ENCODE measurements at places on chromosomes 11 and 22.

- H3K27ac ChIP-seq: no peak overlapping the region
- no peak overlapping the region for H3K4me3 ChIP-seq
- H3K4me1 ChIP-seq: no peaks in the 10 kb centered on the region
- peaks cover 14% of the 10 kb centered on the region for H3K27me3 ChIP-seq
Measured at GRCh38 chr22:48105259-48105658, 1342.8 kb downstream of the TBC1D22A start.

DNA sequence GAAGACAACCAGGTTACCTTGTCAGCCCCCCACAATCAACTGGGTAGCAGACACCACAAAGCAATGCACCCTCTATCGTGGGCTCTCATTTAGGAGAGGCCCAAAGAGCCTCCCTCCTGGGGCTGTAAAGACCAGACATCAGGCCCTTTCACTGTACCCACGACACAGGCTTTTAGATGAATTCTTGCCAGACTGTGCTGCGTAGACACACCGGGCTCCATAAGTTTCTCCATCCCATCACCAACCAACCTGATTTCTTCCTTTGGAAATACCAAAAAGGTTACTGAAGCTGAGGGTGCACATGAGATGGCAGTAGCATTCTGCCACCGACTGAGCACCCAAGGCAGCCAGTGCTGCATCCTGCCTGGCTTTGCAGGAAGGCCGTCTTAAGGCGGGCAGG lies 46.4 kb upstream of the SLC25A1 start:
- H3K27me3 ChIP-seq: no peaks in the 10 kb centered on the region
- H3K4me3 ChIP-seq: no peak overlapping the region
- H3K36me3 ChIP-seq: peaks cover 10% of the 10 kb centered on the region
- no peak for DNase-seq

GRCh38 chr11:123381817-123382554 lies 48.1 kb upstream of the GRAMD1B start:
- peaks cover 6% of the 10 kb centered on the region for H3K27me3 ChIP-seq
- no peak for DNase-seq
- H3K4me1 ChIP-seq: peaks cover 5% of the 10 kb centered on the region
- H3K36me3 ChIP-seq: no peaks in the 10 kb centered on the region
- H3K4me3 ChIP-seq: no peak overlapping the region

DNA sequence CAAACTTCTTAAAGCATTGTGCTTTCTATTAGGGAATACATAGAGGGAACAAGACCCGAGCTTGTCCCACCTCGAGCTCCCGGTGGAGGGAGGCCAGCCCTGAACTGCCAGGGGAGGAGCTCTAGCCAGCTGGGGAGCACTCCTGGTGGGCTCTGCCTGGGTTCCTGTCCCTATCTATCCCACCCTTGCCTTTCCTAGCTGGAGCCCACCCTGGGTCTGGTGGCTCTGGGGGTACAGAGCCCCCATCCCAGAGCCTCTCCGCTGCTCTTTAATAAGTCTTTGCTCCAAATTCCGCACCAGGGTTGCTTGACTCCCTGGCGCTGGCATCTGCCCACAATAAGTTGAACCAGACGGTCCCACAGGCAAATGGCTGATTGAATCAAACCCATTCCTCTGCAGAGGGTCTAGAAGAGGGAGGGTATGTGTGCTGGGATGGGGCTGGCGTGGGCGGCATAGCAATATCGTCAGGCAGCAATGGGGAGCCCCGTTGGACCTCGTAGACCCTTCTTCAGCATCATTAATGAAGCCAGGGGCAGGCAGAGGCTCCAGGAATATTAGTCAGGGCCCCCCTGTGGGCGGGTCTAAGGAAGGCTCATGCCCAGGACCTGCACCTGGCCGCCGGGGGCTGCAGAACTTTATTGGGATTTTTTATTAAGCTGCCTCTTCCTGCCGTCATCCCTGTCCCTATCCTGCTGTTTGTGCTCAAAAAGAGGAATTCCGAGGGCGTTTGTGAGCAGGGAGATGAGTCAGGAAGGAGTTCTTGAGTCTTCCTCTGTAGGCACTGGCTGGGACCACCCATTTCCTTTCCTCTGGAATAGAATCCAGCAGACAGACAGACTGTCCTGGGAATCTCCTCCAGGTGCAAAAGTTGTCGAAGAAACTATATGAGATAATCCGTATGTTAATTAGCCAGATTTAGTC lies 38.5 kb upstream of the RIC3 start:
- no peaks in the 10 kb centered on the region for H3K36me3 ChIP-seq
- peaks cover 7% of the 10 kb centered on the region for H3K27me3 ChIP-seq
- peak overlapping the region; percentile 17 for H3K4me3 ChIP-seq

DNA sequence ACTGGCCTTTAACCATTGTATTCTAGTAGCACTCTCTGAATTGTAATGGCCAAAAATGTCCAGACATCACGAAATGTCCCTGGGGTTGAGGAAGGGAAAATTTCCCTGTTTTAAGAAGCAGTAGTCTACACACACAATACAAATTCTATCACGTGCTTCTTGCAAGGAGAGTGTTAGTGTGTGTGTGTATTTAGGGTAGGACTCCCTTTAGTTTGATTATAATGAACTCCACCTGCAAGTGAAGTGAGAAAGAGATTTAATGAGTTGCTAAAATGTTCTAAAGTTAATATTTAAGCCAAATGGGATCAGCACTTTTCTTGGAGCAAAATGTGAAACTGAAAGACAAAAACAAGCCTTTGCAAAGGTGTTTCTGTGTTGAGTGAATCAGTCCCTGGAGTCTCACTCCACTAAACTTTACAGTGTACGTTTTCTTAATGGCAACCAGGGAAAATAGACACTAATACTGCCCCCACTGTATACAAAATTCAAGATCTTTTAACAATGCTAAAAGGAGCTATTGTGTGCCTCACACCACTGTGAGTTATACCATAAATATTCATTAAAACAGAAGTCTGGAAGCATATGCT lies 590.3 kb upstream of the TENM4 start:
- H3K27ac ChIP-seq: no peak overlapping the region
- no peaks in the 10 kb centered on the region for H3K36me3 ChIP-seq
- no peak for DNase-seq
- H3K4me1 ChIP-seq: peaks cover 11% of the 10 kb centered on the region
- H3K4me3 ChIP-seq: no peak overlapping the region

- H3K27ac ChIP-seq: no peak overlapping the region
- H3K4me1 ChIP-seq: no peaks in the 10 kb centered on the region
- H3K4me3 ChIP-seq: no peak overlapping the region
- DNase-seq: no peak
Measured at GRCh38 chr11:17905477-17905876, 107.4 kb downstream of the SERGEF start.

DNA sequence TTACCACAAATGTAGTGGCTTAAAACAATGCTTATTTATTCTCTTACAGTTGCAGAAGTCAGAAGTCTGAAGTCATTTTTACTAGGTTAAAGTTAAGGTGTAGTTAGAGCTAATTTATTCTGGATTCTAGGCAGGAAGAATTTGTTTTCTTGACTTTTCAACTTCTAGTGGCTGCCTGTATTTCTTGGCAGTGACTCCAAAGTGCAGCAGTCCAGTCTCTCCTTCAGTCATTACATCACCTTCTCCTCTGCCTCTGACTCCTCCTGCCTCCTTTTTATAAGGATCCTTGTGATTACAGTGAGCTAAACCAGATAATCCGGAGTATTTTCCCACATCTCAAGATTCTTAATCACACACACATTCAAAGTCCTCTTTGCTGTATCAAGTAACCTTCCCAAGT lies 581.4 kb downstream of the KCNA4 start:
- H3K4me1 ChIP-seq: no peaks in the 10 kb centered on the region
- H3K4me3 ChIP-seq: no peak overlapping the region
- DNase-seq: no peak
- no peaks in the 10 kb centered on the region for H3K36me3 ChIP-seq
